GM12878 (cell line): ENCODE measurements at places on chromosomes 2 and 18.

DNA sequence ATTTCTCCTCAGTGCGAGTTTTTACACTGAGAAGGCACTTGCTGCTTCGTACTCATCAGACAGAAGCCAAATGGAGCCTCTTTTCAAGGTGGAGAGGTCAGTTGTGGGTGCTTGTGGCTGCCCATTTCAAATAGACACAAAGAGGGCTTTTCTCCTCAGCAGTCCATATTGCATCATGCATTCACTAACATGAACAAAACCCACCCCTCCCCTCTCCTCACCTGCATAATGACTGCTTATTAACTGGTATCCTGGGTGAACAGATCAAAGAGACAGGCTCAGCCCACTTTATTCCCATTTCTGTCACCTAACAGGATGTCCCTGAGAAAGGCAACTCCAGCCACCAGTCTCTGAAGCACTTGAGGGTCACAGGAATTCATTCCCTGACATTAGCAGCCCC lies 28.9 kb downstream of the KLF7 start:
- DNase-seq, result no peak

GRCh38 chr2:96954011-96954846 lies 32.2 kb downstream of the FAM178B start:
- peak; percentile 39 for DNase-seq

DNA sequence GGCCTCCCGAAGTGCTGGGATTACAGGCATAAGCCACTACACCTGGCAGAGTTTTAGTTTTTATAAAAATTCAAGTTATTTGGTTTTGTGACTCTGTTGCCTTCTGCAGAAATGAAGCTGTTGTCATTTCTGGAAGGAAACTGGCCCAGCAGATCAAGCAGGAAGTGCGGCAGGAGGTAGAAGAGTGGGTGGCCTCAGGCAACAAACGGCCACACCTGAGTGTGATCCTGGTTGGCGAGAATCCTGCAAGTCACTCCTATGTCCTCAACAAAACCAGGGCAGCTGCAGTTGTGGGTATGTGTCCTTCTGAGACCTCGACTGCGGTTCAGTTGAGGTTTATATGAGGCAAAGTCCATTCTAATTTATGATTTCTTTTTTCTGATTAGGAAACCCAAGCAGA lies 7.2 kb downstream of the MTHFD2 start:
- DNase-seq, result no peak

DNA sequence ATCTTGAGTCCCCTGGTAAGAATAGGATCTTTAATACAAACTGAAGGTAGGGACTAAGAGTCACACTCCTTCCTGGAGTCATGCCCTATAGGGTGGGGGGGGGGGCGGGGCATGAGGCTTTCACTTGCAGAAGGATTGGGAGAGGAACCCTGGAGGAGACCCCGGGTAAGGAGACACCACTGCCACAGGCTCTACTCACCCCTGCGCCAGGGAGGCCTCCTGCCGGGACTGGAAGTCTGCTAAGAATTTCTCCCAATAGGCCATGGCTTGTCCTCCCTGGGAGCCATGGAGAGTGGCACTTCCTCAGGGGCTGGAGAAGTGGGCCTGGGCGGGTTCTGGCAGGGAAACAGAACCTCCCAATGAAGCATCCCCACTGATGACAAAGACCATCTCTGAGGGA lies 645.3 kb upstream of the RAB6C start:
- DNase-seq, result no peak

GRCh38 chr2:67561457-67561965 lies 164.4 kb downstream of the ETAA1 start:
- DNase-seq, result no peak

DNA sequence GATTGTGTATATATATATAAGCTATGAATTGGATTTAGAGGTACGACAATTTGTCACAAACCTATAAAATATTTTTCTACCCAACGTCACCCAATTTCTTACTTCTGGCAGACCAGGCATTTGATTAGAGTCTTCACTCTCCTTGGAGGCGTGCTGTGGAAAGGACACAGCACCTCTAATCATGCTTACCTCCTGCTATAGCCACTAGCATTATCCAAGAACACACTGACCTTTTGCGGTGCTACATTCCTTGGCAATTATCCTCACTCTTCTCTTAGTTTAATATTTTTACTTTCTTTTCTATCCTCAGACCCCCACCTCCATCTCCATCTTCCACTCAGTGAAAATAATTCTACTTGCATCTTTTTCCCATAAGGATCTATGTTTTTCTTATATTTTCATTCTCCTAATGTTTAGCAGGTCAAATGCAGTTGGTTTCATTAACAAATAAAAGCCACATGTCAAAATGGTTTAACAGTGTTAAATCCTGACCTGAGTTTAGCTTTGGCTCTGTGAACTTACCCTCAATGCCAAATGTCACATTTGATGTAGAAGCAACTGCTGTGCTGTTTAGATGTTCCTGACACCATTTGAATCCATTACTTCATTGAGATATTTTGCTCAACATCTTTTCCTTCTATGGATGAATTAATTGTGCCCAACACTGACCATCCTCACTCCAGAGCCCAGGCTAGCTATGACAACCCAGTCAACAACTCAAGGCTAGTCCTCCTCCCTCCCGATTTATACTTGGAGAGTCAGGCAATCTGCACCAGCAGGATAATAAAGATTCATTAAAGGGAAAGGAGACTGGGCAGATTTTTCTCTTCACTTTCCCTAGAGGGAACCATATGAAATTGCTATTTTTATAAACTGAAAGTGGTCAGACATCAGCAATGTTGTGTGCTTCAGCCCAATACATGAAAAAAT lies 240.5 kb downstream of the MREG start:
- no peak for DNase-seq

DNA sequence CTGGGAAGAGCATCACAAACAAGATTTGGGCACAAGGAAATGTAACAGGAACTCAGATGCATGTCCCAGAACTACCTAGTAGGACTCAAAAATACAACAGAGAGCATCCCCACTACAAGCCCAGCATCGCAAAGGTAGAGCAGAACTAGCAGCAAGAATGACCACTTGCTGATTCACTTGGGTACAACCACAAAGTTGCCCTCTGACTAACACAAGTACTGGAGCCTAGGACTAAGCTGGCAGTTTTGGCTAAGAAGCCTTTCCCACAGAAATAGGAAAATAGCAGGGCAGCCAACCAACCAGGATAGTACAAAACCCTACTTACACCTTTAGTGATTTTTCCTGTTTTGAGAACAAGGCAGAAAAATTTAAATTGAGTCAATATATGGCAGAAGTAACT lies 193.8 kb downstream of the PAX3 start:
- DNase-seq, result no peak

GRCh38 chr2:45768208-45768607 lies 116.7 kb downstream of the PRKCE start:
- DNase-seq, result no peak

GRCh38 chr2:10926191-10926820 lies 14.6 kb downstream of the KCNF1 start:
- no peak for DNase-seq

DNA sequence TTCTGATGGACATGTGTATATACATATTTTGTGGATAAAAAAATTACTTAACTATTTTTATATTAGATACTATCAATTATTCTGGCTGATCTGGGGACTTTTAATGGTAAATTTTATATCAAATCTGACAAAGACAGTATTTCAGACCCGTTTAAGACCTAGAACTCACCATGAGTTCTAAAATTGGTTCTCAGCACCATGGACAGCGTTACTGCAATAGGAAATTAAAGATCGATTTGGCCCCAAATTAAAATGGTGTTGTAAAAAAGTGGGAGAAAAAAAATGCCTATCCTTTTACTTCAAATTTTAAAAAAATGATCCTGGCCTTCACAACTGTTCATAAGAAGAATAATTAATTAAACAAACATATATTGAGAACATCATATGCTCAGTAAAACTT lies 919 bp upstream of the SCN2A start:
- no peak for DNase-seq

GRCh38 chr18:23824669-23825068 lies 135.4 kb downstream of the LAMA3 start:
- no peak for DNase-seq

DNA sequence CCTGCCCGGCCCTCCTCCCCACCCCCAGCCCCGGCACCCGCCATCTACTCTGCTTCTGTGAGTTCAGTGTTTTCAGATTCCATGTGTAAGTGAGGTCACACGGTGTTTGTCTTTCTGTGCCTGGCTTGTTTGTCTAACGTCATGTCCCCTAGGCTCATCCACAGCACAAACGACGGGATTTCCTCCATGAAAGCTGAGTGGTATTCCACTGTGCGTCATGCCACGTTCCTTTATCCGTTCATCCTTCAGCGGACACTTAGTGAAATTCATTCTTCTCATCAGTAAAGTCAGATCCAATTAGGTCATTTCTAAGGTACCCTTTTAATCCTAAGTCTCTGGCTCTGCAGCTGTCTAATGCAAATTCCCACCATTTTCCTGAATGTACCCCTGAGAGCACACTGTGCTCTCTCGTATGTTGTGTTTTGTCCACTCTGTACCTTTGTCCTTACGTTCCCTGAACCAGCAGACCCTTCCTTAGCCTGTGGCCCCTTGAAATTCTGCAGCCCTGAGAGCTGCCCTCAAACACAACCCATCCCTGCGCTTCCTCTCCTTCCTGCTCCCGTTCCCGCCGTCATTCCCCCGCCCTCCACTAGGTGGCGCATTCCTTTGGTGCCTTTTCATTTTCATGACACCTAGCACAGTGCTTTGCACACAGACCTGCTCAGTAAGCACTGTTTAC lies 44.1 kb downstream of the TRAPPC12 start:
- peak; percentile 8 for DNase-seq

- DNase-seq, result peak; percentile 57
Measured at GRCh38 chr18:57057890-57058289, 89.0 kb upstream of the BOD1L2 start.
